ENCODE measurements at places on chromosomes 13 and 19.

DNA sequence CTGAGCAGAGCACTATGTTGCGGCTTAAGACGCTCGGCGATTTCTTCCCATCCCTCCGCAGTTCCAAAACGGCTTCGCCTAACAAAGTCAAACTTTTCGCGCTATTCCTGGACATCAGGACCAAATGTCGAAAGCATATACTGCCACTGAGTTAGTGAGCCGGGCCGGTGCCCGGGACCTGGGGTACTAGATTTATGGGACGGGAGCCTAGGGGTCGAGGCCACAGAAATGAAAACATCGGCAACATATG is 699 bp downstream of the RCBTB2 start:
- no peak for DNase-seq

GRCh38 chr13:92805766-92806165 is 420.8 kb upstream of the GPC6 start:
- no peak for DNase-seq

- no peak for DNase-seq
Measured at GRCh38 chr19:32178956-32179355, 166.5 kb upstream of the ZNF507 start.

DNA sequence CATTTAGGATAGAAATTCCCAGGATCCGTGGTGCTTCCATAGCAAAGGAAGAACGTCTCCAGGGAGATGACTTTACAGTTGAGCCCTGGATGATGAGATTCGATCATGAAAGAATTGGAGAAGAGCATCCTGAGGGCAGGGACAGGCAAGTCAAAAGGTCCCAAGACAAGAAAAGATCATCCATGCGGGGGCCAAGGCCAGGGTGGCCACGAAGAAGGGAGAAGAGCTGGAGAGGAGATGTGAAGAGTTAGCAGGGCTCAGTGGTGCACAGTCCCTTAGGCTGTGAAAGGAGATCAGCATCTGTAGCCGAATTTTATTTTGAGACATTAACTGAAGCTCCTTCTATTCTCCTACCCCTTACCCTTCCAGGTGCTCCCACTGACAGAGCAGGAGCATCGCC is 28.9 kb downstream of the OR10H4 start:
- no peak for DNase-seq

DNA sequence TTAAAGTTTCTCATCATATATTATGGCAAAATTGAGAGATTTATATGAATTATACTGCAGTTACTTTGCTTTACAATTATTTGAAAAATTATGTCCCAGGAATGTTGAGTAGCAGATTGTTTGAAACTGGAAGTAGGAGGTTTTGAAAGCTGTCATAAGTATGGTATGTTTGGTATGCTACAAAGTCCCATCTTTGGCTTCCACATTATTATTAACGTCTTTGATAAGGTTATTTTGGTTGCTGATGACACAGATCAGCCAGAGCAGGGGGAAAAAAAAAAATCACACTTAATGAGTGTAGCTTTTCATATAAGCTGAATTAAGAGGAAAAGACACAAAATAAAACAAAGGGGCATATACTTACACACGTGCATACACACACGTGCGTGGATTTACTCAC is 130.1 kb downstream of the SLITRK1 start:
- DNase-seq, result no peak

GRCh38 chr13:42876887-42877545 is 95.6 kb downstream of the FAM216B start:
- no peak for DNase-seq

GRCh38 chr19:48511800-48512503 is at the start of gene LMTK3:
LMTK3 (minus strand) TSS chr19:48511835; CDS start chr19:48511576, 259 bp downstream.
- DNase-seq, result peak; percentile 94

DNA sequence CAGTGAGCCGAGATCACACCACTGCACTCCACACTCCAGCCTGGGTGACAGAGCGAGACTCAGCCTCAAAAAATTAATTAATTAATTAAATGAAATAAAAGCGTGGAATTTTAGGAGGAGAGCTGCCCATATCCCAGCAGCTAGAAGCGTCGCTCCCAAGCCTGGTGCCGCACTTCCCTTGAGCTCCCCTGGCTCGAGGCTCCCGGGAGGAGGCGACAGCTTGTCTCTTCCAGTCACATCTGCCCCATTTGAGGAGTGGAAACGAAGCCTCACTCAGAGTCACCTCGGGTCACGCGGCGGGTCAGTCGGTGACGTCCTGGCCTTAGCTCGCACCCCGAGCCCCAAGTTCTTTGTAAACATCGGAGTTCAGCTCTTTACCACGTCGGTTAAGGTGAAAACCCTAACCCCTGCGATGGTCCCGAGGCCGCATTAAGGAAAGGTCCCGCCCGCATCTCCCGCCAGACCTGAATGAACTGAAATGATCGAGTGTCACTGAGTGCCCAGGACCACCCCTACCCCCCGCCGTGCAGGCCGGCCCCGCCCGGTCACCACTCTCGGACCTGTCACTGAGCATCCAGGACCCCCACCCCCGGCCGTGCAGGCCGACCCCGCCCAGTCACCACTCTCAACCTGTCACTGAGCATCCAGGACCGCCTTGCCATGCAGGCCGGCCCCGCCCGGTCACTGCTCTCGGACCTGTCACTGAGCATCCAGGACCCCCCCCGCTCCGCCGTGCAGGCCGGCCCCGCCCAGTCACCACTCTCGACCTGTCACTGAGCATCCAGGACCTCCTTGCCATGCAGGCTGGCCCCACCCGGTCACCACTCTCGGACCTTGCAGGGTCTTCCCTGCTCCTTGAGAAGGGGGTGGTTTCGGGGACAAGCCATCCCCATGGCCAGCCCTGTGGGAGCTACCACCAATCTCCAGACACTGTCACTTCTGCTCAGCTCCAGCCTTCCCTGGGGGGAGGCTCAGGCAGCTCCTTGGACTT is 176.9 kb downstream of the KDM4B start:
- no peak for DNase-seq

DNA sequence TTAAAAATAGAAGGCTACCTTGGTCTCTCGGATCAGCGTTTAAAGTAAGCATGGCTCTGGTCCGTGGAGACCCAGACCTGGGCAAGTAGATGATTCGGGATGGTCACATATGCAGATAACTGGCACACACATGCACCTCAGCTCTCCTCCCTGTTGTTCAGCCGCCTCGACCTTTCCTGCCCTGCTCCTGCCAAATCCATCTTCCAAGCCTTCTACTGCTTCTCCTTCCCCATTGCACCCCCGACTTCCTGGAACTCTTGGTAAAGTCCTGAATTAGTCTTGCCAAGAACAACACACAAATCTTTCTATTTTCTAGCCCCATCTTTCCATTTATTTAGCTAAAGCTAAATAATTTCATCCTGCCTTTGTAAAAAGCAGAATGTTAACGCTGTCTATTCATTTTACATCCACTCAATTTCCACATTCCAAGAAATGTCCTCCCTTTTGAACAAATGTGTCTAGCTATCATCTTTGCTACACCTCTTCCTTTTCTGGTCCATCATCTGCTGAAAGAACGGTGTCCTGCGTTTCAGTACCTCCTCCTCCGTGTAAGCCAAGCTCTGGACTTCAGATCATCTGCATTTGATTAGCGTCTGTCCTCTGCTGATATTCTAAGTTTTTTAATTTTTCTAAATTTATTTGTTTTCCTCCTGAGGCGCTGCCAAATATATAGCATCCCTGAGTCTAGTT is 92.5 kb downstream of the ZIC5 start:
- no peak for DNase-seq

GRCh38 chr19:2320049-2320448 is 8.3 kb downstream of the LSM7 start:
- DNase-seq, result no peak

- no peak for DNase-seq
Measured at GRCh38 chr13:49348751-49349150, 95.1 kb downstream of the CAB39L start.

- DNase-seq, result no peak
Measured at GRCh38 chr13:23518231-23518630, 52.0 kb upstream of the TNFRSF19 start.

DNA sequence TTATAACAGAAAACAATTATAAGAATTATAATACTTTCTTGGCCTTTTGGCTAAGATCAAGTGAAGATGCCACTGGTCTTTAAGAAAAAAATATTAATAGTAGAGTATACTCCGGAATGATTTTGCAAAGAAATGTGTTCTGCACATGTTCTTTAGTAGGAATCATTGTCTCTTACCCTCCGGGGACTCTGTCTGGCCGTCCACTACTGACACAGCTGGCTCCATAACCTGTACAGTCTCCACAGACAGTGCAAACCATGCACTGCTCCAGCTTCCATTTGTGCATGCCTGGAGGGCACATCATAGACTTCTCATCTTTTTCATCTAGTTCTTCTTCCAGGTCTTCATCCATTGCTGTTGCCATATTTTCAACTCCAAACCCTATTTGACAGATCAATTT is 75.9 kb downstream of the MYCBP2 start:
- DNase-seq, result no peak

GRCh38 chr19:47024502-47024901 is 4.9 kb downstream of the NPAS1 start:
- DNase-seq, result no peak

DNA sequence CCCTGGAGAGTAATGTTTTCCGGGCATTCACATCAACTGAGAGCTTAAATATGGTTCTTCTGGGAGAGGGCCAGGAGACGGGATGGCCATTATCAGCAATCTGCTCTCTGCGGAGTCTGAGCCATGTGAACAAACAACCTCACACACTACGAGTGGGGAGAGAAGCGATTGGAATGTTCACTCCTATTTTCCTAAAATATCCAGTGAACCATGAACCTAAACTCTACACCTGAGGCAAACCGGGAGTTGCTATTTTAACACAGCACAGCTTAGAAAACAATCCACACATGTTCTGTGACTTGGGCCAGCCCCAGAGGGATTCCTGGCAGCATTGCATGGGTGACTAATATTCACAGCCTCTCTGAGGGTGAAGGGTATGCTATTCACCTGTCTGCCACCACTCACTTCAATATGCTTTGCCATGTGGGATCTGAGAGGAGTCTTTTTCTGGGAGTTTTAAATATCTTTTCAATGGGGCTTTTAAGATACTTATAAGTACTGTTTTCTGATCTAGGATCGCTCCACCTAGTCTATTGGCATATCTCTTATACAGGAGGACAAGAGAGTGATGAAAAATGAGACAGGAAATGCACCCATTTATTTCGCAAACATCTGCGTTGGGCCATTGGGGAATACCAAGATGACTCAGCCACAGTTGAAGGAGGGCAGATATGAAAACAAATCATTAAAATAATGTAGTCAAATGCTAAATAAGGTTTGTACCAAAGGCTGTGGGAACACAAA is 72.6 kb upstream of the SERP2 start:
- DNase-seq, result no peak

DNA sequence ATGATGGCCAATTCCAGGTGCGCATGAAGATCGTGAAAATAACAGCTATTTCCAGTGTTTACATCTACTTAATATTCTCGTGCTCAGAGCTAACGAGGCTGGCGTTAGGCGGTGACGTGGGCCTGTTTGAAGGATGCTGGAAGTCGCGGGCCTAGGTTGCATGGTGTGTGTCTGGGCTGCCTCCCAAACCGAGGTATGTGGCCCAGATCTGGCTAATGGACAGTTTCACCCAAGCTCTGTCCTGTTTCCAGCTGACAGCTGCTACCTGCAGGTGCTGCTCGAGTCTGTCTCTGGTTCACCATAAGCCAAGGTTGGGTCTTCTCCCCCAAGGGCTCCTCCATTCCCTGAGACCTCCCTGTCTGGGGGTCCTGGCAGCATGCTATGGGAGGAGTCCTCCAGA is 40.5 kb upstream of the KCTD15 start:
- DNase-seq, result no peak
